ENCODE measurements at places on chromosomes 5 and 9.

GRCh38 chr5:144333336-144333920, 162.8 kb downstream of the KCTD16 start:
- DNase-seq, result no peak

GRCh38 chr5:109852371-109853155, 162.8 kb downstream of the MAN2A1 start:
- no peak for DNase-seq

DNA sequence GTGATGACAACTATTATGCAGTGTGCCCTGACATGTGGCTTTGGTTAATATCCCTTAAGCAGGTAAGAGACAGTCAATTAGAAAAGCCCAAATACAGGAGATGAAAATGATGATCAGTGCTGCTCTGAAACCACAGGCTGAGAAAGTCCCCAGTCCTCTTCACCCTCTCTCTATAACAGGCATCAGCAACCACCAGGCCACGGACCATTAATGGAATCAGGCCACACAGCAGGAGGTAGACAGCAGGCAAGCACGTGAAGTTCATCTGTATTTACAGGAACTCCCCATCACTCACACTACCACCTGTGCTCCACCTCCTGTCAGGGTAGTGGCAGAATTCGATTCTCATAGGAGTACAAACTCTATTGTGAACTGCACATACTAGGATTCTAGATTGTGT, 591.6 kb upstream of the CYLC2 start:
- DNase-seq, result no peak

- DNase-seq, result no peak
Observed at GRCh38 chr5:135208555-135208902, 174.5 kb upstream of the PITX1 start.

DNA sequence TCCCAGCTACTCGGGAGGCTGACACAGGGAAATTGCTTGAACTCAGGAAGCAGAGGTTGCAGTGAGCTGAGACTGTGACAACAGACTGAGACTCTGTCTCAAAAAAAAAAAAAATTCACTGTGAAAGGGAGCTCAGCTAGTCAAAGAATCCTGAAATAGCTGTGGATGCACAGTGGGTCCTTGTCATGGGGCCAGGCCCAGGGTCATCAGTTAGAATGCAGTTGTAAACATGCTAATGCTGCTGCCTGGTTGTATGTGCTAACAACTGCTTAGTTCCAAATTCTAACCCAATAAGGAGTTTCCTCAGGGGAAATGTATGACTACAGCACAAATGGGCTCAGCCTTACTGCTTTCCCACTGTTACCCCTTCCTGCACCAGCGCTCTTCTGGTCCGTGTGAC, 84.0 kb downstream of the PALM2AKAP2 start:
- no peak for DNase-seq

DNA sequence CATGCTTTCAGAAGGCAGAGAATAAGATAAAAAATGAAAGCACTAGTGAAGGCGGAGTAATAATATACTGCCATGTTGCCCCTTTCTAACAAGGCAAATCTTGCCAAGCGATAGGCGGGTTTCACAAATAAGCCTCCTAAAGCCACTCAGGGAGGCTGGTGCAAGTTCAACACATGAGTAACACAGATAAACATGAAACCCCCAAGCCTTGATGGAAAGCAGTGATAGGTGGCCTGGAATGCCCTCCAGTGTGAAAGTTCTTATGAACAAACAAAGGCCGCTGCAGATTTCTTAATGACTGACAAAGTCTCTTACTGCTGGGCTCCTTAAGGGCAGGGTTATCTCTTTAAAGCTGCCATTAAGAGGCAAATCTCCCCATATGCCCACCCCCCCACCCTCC, 154.7 kb downstream of the ZDHHC21 start:
- no peak for DNase-seq

DNA sequence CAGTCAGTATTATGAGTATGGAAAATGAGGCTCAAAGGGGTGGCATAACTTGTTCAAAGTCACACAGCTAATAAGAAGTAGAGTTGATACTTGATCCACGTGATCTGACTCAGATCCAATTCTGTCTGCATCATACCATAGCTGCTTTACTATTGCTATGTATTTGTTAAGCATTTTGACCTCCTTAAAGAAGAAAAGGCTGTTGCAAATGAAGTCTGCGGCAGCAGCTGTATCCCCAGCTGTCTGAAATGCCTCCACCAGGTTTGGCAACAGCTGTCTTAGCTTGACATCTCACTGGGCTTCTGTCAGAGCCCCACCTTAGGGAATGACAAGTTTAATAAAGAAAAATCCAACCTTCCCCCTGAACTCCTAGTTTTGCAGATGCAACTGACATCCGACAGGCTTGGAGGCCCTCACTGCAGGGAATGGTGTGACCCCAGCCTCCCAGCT, 75.6 kb upstream of the SLC44A1 start:
- DNase-seq, result no peak

DNA sequence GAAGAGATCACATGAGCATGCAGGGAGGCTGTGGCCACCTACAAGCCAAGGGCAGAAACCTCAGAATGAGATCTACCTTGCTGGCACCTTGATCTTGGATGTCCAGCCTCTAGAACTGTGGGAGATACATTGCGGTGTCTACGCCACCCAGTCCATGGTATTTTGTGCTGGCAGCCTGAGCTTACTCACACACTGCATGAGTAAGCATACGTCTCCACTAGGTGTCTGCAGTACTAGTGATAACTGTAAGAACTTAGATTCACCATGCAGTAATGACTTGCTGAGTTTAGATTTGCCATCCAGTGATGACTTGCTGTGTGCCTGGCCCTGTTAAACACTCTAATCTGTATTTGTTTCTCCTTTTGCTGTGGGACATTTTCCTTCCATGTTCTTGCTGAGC, 417.7 kb downstream of the GADD45G start:
- no peak for DNase-seq

- DNase-seq, result no peak
Observed at GRCh38 chr9:106104887-106105286, 410.5 kb downstream of the TMEM38B start.

DNA sequence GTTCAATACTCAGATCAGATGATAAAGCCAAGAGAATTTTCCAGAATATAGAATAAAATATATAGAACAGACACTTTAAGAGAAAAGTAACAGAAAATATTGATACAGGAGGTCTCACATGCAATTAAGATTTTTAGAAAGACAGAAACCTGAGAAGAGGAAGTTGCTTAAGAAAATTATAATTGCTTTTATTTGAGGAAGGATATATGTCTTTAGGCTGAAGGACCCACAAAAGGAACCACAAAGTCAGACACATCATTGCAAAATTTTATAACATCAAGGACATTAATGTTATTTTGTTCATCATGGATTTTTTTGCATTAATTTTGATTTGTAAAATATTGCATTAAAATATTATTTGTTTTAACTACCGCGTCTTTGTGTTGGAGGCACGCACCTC, 141.5 kb downstream of the FSTL4 start:
- DNase-seq, result no peak

GRCh38 chr5:124825250-124825982, 79.0 kb upstream of the ZNF608 start:
- no peak for DNase-seq

DNA sequence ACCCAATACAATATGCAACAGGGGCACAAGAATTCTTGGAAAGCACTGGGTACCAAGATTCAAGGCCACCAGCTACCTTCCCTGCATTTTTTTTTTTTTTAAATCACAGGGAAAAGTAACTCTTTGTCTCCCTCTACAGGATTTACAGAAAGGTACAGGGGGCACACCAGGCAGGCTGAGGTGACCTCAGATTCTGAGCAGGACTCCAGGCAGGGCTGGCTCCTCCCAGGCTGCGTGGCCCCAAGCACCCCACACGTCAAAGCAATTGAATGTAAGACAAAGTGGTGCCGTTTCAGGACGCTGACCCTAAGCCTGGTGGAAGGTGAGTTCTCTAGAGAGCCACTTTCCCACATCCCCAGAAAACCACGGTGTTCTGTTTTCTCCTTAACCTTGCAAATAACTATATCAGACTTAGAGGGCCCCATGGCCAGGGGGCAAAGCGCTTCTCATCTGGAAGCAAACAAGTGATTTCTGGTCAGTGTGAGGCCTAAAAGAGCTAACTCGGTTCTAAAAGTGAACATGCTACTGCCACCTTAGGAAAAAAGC, 222.6 kb downstream of the ROR2 start:
- DNase-seq, result no peak

DNA sequence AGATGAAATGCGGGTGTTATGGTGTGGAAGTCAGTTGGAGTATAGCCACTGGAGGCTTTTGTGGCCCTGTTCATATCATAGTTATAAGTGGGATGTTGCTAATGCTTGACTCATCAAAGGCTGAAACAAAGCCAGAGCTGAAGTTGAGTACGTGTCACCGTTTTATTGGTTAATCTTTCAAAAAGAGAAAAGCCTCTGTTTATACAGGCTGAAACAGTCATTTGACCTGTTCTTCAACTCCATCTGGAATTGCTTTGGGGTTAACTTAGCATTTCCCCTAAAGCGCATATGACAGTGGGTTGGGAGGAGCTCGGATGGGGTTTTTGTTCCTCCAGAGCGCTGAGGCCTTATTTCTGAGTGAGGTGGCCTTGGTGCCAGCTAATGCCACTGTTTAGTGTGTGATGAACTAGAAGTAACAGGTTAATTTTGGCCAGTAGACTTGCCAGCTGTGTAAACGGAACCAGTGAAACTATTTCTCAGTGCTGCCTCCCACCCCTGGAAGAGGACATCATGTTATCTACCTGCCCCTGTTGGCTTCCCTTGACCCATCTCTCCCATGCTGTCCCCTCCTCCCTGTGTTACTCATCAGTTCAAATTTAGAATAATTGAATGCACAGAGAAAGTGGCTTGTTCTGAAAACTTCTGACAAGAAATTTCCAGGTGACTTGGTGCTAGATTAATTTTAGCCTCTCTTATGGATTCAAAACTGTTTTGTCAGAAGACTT, 34.2 kb downstream of the MTAP start:
- no peak for DNase-seq

- DNase-seq, result no peak
Observed at GRCh38 chr9:137873408-137873807, 4.2 kb upstream of the CACNA1B start.

DNA sequence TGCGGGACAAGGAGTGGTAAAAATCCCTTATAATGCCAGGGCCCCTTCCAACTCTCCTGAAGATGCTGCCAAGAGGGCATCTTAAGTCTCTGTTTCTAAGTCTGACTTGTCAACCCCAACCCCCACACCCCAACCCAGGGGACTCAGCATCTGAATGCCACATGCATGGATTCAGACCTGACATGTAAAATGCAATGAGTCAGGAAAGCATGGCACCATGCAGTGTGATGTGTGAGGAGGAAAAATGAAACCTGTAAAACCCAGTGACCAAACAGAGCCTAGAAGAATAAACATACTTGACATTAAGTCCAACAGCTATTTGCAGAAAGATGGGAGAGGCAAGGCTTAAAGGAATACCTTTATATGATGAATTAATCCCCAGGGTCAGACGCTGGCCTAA, 112.4 kb downstream of the ASTN2 start:
- DNase-seq, result no peak

DNA sequence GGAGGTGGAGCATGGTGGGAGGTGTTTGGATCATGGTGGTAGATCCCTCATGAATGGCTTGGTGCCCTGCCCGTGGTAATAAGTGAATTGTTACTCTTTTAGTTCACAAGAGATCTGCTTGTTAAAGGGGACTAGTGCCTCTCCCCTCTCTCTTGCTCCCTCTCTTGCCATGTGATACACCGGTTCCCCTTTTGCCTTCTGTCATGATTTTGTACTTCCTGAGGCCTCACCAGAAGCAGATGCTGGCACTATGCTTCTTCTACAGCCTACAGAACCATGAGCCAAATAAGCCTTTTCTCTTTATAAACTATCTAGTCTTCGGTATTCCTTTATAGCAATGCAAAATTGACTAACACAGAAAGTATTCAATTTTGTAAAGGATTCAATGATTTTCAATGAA, 817.1 kb downstream of the TLR4 start:
- DNase-seq, result no peak

- DNase-seq, result no peak
Observed at GRCh38 chr5:87899208-87899661, 369.4 kb downstream of the TMEM161B start.

GRCh38 chr9:83754383-83754977, 46.7 kb upstream of the UBQLN1 start:
- no peak for DNase-seq

DNA sequence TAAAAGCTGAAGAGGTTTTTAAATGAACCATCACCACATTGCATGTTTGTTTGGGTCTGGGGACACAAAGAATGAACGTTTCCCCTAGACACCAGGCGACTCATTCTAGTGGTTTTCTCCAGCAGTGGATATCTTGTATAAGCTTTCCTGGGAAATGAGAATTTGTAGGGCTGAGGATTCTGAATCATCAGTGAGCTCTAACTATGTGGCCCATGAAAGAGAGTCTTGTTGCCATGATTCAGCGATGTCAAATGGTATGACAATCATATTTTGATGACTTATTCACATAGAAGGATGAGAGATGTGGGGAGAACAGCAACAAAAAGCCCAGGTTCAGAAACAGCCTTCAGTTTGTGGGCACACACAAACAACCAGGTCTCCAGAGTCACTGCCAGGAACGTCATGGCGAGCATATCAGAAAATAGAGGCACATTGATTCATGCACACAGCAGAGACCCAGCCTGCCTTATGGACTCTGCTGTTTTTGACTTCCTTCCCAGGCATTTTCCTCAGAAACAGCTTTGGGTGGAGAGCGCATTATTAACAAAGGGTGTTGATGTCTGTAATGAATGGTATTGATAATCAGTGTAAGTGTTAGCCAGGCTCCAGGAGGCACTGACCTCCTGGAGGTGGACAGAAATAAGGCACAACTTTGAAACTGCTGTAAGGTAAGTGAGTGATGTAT, 13.3 kb downstream of the ZNF474 start:
- no peak for DNase-seq

GRCh38 chr5:144048259-144048856, 122.1 kb downstream of the YIPF5 start:
- DNase-seq, result no peak

- DNase-seq, result no peak
Observed at GRCh38 chr9:110744715-110745384, 76.3 kb downstream of the MUSK start.

DNA sequence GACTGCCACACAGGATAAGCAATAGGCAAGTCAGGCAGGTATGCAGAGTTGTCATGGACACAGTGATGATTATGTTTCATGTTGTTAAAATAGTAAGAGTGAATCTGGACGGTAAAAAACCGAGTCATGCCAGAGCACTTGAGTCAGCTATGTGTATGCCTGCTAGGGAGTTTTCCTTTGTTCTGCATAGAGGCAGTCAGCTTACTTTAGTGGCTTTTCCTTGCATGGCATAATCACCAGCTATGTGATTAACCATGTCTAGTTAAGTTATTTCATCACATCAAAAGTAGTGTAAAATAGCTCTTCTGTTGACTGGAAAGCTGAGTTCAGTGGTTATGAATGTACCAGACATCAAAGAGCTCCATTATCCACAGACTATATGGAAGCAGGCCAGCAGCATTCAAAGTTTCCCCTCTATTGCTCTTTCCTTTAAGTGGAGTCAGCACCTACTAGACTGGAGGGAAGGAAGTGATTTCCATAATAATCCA, 989.8 kb downstream of the TLE1 start:
- no peak for DNase-seq

DNA sequence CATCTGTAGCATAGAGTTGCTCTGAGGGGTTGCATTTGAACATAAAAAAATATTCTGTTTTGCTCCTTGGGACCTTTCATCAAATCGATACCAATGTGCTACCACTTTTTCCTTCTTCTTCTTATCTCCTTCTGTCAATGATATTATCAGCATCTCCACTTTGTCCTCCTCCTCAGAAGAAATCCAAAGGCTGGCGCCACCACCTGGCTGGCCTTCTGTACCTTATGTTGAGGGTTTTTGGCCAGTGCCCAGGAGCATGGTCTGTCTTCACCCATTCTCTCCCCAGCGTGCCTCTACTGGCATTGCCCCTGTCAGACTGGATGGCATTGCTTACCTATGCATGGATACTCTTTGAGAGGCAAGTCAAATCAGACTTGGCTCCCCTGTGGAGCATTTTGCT, 167.2 kb downstream of the CFAP90 start:
- DNase-seq, result no peak
